ENCODE measurements at places on chromosomes 5 and 9. TPM values are rescaled to one million over a fixed set of nuclear protein-coding genes. Genes with fewer than 3 reads are reported as not detected.

Gene TAL2
- total RNA-seq = 13.5 TPM

Gene GTF2H2C
- total RNA-seq = 110 TPM

Gene IL17B
- not detected for total RNA-seq

Gene FBP2
- total RNA-seq = not detected

Gene ZFP37
- total RNA-seq = 22.8 TPM

Gene OTULINL
- total RNA-seq = 18.8 TPM

Gene MYOZ3
- total RNA-seq = 3.7 TPM

Gene P4HA2
- total RNA-seq = 13.9 TPM

Gene LURAP1L
- total RNA-seq = 1.6 TPM

Measured in frontal cortex (tissue), 4 donors.